ENCODE measurements at places on chromosomes 1 and 21.

DNA sequence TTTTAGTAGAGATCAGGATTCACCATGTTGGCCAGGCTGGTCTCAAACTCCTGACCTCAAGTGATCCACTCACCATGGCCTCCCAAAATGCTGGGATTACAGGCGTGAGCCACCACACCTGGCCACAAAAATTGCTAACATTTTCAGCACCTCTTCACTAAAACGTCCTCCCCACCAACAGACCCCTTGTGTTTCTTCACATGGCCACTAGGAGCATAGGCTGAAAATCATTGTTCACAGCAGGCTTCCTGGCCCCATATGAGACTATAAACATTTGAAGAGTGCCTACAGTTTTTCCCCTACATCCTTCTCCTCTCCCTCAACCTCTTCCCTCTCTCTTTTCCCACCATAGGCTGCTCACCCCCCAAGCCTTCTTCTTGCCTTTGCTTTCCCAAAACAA is 28.0 kb upstream of the SFPQ start:
- DNase-seq = no peak

DNA sequence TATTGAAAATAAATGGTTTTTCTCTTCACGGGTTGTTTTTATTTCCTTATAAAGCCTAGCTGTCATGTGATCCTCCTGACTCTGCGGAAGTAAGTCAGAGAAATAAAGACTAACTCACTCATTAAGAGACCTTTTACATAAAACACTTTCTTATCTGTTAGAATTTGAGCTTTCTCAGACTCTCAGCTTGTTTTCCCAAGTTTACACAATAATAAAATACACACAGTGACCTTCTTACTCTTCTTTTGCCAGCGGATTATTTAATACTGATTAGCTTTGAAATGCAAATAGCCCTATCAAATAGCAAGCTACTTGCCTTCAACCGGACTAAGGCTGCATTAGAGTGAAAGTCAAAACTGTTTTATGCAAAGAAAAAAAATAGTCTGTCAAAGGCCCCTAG is 45.5 kb upstream of the CXADR start:
- no peak for DNase-seq

- no peak for DNase-seq
Measured at GRCh38 chr1:34460193-34460592, 283.5 kb downstream of the C1orf94 start.

DNA sequence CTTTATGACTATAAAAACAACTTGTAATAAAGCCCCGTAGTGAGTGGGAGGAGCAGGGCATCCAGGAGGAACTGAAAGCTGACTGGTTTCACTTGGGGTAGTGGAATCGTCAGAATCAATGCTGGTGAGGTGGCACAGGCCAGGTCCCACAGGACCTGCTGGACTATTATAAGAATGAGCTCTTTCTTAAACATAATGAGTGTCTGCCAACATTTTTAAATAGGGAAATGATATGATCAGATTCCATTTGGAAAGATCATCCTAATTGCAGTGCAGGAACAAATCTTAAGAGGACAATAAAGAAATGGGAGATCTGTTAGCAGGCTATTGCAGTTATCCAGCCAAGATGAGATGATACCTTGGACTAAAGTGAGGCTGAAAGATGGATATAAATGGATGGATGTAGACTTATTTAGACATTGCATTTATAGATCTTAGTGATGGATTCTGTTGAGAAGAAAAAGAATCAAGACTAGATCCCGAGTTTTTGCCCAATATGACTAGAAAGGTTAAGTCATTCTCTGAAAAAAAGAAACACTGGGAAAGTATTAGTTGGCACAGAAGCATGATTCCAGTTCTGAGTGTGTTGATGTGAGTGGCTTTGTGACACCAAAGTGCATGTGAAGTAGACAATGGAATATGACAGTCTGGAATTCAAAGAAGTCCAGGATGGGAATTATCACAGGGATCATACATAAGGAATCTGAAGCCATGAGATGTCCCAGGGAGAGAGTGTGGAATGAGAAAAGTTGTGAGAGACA is 153.3 kb upstream of the SGIP1 start:
- no peak for DNase-seq

GRCh38 chr1:198486903-198487302 is 53.6 kb downstream of the ATP6V1G3 start:
- no peak for DNase-seq

GRCh38 chr1:26627954-26628353 is 67.9 kb upstream of the ARID1A start:
- no peak for DNase-seq

Measured in activated T-helper 1 cell treated with Interleukin-2 at 50 U/mL for 16 hours (primary cell).